ENCODE measurements at places on chromosomes 4 and X.

DNA sequence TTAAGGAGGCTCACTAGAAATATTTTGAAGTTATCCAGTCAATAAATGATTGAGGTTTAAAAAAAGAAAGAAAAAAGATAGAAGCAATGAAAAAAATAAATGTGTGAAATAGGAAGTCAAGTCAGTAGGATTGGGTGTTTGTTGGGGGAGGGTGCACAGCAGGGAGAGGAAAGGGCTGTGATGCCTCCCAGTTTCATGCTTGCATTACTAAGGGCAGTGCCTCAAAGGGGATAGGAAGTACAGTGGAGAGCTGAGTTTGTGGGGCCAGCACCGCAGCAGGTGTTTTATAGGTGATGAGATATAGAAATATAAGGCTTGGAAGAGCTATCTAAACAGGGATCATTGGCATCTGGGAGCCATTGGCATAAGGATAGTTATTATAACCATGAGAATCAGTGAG lies 919.2 kb downstream of the STIM2 start:
- no peak for DNase-seq

- DNase-seq, result peak; percentile 4
Observed at GRCh38 chr4:72076562-72076961, 44.8 kb downstream of the NPFFR2 start.

- DNase-seq, result peak; percentile 93
Observed at GRCh38 chrX:72029483-72030411, 102.0 kb downstream of the RTL5 start.

DNA sequence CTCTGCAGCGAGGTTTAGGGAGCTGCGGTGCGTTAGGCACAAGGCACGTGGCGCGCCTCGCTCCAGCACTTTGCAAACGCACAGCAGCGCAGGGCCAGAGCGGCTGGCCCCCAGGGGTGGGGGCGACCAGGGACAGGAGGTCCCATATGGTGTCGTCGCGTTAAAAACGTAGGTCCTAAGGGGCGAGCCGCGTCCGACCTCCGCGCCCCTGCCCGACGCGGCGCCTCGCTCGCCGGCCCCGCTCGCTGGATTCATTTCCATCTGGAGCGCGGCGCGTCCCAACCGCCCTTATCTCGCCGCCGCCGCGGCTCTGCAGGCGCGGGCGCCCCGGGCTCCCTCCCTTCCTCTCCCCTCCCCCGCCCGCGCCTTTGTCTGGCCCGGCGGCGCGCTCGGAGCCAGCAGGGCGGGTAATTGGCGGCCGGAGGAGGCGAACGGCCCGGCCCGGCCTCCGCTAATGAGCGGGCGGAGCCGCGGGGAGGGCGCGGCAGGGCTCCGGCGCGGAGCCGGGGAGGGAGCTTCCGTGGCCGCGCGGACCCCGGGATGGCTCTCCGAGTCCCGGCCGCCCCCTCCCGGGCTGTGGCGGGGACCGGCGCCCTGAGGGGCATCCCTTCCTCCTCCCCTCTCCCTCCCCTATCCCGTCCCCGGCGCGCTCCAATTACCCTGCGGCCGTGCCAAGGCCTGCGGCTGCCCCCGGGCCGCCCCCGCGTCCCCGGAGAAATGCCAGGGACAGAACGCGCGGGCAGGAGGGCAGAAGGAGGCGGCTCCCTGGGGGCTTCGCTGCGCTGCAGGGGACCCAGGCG lies 409.0 kb downstream of the BCOR start:
- DNase-seq, result no peak

GRCh38 chr4:26179316-26179760 lies 141.5 kb upstream of the RBPJ start:
- DNase-seq, result no peak

GRCh38 chr4:94419956-94420355 lies 31.8 kb upstream of the PDLIM5 start:
- peak; percentile 75 for DNase-seq

GRCh38 chr4:178080312-178080711 lies 638.1 kb upstream of the AGA start:
- DNase-seq, result no peak

GRCh38 chr4:155392481-155393184 lies 15.9 kb upstream of the MAP9 start:
- peak; percentile 88 for DNase-seq

DNA sequence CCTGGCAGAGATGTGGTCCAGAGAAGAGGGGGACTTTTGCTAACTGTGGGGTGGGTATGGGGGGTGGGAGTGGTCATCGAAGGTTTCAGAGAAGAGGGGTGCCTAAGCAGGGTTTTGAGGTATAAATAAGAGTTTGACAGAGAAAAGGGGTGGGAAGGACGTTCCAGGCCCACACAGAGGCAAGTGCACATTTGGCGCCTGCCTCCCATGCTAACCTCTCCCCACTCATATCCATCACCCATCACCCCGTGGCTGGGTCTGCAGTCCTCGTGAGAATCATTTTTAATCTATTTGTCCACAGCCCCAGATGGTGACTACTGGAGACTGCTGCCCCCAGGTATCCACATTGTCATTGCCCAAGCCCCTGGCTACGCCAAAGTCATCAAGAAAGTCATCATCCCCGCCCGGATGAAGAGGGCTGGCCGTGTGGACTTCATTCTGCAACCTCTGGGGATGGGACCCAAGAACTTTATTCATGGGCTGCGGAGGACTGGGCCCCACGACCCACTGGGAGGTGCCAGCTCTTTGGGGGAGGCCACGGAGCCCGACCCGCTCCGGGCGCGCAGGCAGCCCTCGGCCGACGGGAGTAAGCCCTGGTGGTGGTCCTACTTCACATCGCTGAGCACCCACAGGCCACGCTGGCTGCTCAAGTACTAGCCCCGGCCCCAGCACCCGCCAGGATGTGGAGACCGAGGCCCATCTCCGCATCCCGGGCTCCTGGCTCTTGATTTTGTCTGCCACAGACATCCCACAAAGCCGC lies 26.6 kb downstream of the CPZ start:
- DNase-seq, result no peak

DNA sequence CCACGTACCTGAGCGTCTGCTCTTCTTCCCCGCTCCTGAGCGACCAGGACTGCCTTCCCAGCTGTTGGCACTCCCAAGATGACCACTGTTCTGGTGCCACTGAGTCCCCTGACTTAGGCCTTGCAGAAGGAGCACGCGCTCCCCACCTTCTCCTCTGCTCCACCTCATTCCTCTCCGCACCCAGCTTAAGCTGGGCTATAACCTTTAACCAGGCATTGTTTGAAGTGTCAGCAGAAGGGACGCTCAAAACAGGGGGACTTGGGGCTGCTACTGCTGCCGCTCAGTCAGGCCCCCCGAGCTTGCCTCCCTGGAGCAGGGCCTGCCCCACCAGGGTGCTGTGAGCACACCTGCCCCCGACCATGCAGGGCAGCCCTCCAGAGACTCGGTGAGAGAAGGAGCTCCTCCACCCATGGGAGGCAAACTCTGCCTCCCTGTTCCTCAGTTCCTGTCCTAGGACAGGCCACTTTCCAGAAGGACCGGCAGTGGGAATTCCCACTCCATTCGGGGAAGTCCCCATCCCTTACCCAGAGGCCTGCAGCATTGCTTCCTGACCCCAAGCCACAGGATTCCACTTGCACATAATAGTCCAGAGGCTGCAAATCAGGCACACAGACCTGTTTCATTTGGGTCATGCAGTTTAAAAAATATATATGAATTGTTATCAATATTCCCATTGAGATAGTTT lies 99.7 kb upstream of the ENPP6 start:
- DNase-seq, result no peak

- peak; percentile 71 for DNase-seq
Observed at GRCh38 chrX:3526071-3526470, 179.6 kb upstream of the MXRA5 start.

- no peak for DNase-seq
Observed at GRCh38 chrX:12611471-12611870, 179.7 kb upstream of the PRPS2 start.

GRCh38 chr4:95386410-95386809 lies 162.4 kb downstream of the UNC5C start:
- DNase-seq, result no peak

- DNase-seq, result peak; percentile 34
Observed at GRCh38 chrX:151082077-151082948, 94.1 kb upstream of the GPR50 start.

GRCh38 chrX:13893826-13894225 lies 76.9 kb upstream of the GPM6B start:
- peak; percentile 92 for DNase-seq

DNA sequence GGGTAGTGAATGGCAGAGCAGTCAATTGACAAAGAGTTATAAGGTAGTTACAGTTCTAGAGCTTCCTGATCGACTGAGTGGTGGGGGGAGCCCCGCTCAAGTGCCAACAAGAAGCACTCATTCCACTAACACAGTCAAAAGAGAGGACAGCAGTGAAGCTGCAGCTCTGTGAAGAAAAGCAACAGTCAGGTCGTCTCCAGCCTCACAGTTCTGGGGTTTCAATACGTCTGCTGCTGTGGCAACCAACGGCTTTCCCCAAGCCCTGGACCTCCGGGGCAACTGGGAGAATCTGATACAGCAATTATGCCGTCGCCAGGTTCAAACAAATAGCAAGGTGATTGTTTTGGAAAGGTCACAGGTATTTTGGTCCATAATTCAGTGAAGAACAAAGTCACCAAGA lies 30.8 kb downstream of the GPM6B start:
- DNase-seq, result no peak

DNA sequence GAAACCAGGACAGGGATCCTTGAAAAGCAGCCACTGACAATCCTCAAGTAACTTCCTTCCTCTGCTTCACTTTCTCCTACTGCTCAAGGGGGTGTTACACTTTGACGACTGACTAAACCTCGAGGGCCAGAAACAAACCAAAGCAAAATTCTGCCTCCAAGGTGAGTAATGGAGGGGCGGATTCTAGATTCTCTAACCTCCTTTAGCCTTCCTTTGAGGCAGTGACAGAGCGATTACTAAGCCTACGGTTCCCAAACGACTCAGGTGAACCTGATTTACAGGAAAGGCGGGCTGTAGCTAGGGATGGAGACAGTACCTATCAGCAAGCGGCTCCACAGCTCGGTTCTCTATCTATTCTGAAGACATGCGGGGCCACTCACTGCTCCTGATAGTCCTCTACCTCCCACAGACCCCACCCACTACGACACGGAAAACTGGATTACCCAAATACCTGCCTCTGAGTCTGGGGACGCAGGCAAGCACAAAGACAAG lies 487 bp downstream of the TBCK start:
- peak; percentile 55 for DNase-seq

- DNase-seq, result no peak
Observed at GRCh38 chr4:138560448-138560847, 318.3 kb upstream of the SLC7A11 start.

DNA sequence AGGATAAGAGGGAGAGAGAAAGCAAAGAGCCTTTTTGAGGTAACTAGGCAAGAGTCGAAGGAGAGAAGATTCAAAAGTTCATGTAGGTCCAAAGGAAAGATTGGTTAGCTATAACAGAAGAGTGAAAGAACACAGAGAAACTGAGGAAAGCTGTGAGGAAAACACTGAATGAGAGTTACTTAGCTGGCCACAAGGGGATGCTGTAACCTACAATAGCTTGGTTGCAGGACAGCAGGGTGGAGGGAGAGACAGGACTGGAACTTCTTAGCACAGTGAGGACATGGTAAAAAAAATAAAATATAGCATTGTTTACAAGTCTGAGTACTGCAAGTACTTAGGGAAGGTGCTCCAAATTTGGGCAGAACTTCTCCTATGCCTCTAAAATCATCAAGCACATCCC lies 48.3 kb downstream of the RAI2 start:
- DNase-seq, result peak; percentile 42

DNA sequence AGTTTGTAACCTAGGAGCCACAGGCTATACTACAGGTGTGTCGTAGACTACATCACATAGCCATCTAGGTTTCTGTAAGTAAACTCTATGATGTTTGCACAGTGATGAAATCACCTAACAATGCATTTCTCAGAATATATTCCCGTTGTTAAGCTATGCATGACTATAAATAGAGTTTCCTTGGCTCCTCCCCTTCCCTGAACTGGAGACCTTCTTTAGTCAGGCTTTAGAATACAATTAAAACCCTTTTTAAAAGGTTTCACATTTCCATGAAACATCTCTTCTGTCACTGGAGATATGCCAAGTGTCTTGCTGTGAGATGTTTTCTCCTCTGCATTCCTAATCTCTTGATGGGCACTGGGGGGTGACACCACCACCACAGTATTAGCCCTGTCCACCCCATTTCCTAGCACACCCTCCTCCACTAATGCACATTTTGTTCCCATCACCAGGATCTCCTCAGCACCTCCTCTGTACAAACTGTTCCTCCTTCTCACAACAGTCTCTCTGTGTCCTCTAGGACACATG lies 334.6 kb upstream of the CPEB2 start:
- DNase-seq, result no peak

Measured in fibroblast of mammary gland (primary cell).